ENCODE measurements at places on chromosomes 6 and 20.

- DNase-seq: no peak
Measured at GRCh38 chr6:131331151-131331550, 195.9 kb downstream of the AKAP7 start.

GRCh38 chr20:9149796-9150195, 80.9 kb downstream of the PLCB4 start:
- DNase-seq: no peak

DNA sequence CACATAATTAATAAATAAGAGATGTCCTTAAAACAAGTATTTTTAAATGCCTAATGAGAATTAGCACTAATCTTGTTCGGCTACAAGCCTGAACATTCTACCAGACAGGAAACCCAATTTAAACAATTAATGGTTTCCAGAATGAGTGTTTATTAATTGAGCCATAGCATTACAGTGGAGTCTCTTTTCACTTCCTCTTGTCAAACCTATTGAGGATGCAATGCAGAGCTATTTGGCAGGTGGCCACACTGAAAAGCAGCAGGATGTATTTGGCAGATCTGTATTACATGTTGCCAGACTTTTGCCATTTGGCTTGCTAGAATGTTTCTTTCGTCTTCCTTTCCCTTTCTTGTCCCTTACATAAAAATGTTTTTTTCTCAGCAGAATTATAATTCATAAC, 475.2 kb upstream of the MARCKS start:
- DNase-seq: no peak

GRCh38 chr20:7090811-7091210, 323.3 kb downstream of the BMP2 start:
- no peak for DNase-seq

GRCh38 chr20:36670665-36671357, 24.8 kb upstream of the SLA2 start:
- DNase-seq: no peak

DNA sequence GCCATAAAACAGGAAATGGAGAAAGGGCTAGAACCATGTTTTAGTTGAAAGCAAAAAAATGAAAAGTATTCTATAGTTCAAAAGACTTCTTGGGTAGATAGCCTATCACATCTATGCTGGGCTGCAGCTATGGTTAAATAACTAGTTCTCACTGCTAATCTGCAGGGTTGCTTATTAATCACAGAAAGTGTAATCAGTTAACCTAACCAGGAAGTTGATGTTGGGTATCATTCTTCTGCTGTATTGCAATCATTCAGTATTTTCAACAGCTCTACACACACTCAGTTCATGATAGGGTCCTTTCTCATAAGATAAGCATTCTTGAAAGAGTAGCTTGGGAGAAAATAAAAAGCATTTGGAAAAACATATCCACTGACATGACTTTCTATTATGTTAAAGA, 135.2 kb upstream of the TCF21 start:
- no peak for DNase-seq

DNA sequence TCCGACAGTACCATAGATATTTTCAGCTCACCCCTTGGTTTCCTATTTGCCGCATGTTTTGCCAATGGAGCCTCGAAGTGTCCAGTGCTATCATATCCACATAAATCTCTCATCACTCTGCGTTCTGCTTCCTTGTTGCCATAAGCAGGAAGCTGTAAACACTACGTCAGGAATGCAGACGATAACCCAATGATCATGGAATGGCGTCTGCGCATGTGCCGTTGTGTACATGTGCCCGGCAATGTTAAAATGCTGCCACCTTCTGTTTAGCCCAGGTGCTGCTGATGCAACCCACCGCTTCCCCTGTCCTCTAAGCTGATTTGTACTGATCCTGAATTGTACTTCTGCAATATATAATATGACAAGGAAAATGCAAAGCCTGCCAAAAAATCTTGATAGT, 607.5 kb downstream of the HDGFL1 start:
- no peak for DNase-seq

DNA sequence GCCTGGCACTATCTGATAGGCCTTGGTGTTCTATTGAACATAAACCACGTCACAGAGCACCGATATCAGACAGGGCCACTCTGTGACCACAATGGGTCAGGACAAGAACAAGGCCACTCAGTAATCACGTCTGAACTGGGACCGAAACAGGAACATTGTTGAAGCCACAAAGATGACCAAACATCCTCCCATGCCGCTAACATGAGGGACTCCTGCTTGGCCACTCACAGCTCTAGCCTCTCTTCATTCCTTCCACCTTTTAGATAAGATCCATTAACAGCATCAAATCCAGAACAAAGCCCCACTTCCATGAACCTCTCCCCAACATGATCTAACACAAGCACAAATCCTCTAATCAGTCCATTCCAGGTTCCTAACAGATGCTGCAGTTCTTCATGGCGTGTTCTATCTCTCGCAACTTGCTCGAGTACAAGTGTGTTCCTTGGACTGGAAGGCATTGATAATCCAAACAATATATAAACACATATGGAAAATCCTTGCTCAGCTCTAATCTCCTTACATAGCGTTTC, 7.4 kb downstream of the SIRT5 start:
- no peak for DNase-seq

DNA sequence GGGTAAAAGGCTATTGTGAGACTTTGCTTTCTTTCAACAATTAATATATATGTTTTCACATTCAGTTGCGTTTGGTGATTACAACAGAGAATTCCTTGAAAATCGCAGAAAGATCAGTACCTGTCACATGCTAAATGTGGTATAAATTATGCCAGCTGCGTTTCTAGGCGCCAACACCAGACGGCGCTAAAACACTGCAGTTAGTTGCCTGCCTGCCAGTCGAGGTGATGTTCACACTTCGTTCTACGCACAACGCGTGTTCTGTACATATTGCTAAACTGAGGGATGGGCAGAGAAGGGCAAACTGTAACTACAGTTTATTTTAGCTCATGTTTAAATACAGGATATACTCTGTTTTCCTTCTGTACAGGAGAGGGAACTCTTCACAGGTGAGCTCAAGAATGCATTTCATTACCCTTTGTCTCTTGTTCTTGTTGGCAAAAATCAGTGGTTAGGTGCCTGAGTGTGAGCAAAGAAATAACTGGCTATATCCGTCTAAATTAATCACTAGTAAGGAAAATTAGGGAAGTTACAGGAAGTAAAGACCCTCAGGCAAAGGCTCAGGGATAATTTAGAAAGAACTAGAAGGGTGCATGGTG, 100.1 kb upstream of the RGS17 start:
- no peak for DNase-seq

DNA sequence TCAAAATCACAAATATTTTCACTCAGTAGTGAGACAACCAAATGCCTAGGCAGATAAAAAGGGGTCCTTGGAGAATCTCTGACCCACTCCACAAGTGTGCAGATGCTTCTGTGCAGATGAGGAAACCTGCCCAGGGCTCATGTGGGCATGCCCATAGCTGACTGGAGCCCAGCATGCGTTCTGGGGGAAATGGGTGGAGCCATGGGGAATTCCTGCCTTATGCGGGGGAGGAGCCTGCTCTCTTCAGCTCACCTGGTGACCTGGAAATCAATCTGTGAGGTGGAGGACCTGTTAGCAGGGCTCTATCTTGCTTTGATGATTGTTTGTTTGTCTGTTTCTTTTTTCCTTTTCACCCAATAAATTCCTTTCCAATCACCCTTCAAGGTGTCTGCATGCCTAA, 23.4 kb upstream of the PLN start:
- DNase-seq: no peak

DNA sequence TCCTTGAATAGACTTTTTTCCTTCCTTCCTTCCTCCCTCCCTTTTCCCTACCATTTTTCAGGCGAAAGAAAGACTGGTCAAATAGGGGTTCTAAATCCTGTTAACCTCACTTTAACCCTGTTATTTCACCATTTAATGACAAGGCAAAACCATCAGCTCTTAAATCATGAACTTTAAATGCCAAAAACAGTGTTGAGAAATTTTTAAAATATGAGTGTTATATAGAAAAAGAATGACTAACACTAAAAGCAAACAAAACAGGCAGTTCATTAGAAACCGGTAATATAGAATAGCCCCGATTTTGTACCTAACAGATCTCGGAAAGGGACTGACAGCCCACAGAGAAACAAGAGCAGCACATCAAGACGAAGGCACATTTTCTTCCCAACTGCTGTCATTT, 57.4 kb upstream of the CEP85L start:
- no peak for DNase-seq
